ENCODE measurements at places on chromosomes 11 and 22. TPM values are rescaled to one million over a fixed set of nuclear protein-coding genes. Genes with fewer than 3 reads are reported as not detected.

SHISA8 gene
- 0.44 TPM for total RNA-seq

OR5A1 gene
- total RNA-seq, result not detected

CHADL gene
- 0.85 TPM for total RNA-seq

SLC22A25 gene
- not detected for total RNA-seq

TRAF6 gene
- 18.9 TPM for total RNA-seq

BATF2 gene
- total RNA-seq, result not detected

TRPC6 gene
- not detected for total RNA-seq

BCO2 gene
- total RNA-seq, result 2.3 TPM

MFRP gene
- total RNA-seq, result not detected

CCDC188 gene
- total RNA-seq, result not detected

RNF121 gene
- 26.1 TPM for total RNA-seq

LAYN gene
- total RNA-seq, result 1.2 TPM

CCDC116 gene
- total RNA-seq, result 0.34 TPM

NPAS4 gene
- not detected for total RNA-seq

MN1 gene
- total RNA-seq, result 0.22 TPM

LRRC10B gene
- total RNA-seq, result not detected

PIK3C2A gene
- 42.7 TPM for total RNA-seq

GRCh38 chr11:125286486-125286885 lies 121.9 kb downstream of the PKNOX2 start:
- DNase-seq, result no peak

DNA sequence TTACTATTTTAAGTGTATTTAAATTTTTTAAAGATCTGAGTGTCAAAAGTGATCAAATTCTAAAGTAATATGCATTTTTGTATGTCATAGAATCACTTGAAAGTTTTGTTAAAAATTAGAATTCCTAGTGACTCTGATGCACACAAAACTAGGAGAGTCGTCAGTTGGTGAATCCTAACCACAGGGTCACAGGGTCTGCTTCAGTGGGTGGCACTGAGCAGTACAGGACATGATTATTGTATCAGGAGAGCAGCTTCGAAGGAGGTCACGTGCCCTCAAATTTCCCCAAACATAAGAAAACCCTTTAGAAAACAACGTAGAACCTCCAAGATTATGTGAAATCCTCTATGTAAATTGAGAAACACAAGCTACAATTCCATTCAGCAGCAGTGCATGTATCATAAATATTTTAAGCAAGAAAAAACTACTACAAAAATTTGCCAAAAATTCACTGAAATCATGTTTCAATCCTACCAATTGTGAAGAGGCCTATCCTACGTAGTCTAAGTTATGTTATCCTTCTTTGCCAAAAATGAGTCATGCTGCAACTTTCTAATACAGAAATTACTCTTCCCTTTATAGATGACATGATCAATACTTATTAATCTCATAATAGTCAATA lies 323.6 kb downstream of the AASDHPPT start:
- DNase-seq, result no peak

DNA sequence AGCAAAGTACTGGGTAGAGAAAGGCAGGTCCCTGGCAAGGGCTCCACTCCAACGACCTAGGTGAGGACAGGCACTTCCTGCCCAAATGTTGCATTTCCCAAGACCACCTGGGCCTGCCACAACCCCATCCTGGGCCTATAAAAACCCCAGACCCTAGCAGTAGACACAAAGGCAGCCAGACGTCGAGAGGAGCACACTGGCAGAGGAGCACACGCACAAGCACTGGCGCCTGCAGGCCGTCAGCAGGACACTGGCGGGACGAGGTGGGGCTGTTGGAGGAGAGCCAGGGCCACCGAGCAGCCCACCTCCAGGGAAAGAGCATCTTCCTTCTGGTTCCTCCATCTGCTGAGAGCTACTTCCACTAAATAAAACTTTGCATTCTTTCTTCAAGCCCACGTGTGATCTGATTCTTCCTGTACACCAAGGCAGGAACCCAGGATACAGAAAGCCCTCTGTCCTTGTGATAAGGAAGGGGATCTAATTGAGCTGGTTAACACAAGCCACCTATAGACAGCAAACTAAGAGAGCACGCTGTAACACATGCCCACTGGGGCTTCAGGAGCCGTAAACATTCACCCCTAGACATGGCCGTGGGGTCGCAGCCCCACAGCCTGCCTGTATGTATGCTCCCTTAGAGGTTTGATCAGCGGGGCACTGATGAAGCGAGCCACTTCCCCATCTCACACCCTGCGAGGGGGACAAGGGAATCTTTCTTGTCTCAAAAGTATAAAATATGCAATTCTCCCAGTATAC lies 89.7 kb upstream of the MTMR2 start:
- peak; percentile 78 for DNase-seq

DNA sequence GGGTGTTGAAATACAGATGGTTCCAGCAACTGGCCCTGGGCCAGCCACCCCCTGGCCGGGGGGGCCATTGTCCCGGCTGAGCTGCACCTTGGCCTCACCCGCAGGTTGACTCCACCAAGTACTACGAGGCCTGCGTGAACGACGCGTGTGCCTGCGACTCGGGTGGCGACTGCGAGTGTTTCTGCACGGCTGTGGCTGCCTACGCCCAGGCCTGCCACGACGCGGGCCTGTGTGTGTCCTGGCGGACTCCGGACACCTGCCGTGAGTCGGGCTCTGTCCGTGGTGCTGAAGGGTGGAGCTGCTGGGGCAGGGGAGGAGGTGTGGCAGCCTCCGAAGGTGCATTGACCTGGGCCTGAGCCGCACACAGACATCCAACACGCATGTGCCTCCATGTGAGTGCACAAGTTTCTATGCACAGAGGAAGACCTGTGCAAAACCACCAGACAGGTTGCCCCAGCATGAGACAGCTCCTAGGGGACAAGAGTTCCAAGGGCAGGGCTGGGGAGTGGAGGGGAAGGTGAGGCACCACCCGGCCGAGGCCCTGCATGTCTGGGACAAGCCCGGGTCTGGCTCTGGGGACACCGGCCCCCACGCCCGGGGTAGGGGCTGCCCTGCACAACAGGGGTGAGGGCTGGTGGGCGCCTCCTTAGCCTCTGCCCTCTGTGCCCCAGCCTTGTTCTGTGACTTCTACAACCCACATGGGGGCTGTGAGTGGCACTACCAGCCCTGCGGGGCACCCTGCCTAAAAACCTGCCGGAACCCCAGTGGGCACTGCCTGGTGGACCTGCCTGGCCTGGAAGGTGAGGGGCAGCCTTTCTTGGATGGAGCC lies 16.1 kb downstream of the MUC5B start:
- DNase-seq, result no peak

GRCh38 chr22:37639070-37639760 lies at the start of gene SH3BP1:
SH3BP1 (plus strand) TSS chr22:37639669; CDS start chr22:37639788, 119 bp downstream.
- no peak for DNase-seq

- peak; percentile 8 for DNase-seq
Observed at GRCh38 chr11:126465573-126466188, 110.2 kb downstream of the ST3GAL4 start.

- no peak for DNase-seq
Observed at GRCh38 chr22:43550024-43550620, 138.3 kb downstream of the MPPED1 start.

DNA sequence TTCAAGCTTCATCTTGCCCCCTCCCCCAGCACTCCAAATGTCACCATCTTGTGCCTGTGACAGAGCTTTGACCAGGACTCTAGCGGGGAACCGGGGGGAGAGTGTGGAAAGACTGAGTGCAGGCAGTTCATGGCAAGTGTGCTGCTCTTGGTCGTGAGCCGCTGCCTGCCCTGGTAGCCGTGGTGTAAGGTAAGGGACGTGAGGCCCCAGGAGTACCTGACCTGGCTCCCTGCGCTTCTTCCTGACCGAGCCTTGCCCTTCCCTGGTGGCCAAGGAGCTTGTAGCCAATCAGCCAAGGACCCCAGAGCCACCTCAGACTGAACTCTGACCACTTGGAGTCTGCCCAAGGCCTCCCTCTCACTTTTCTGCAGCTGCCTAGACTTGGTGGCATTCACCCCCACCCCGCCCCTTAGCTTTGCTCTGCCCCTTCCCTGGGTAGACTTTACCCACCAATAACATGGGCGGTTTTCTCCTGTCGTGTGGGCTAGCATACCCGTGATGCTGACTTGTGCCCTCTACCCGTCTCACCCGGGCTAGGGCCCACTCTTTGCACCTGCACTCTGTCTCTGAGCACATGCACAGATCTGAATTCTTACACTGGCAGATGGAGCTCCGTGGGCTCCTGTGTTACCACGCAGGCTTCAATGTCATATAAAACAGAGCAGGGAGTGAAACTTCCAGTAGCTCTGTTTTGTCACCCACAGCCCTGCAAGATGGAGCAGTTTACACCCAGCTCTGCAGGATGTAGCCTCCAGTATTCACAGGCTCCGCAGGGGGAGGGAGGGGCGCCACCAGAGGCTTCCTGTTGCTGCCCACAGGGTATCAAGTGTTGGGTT lies 1.5 kb downstream of the DGKZ start:
- peak; percentile 71 for DNase-seq

- DNase-seq, result peak; percentile 69
Observed at GRCh38 chr22:40525250-40525884, 111.2 kb downstream of the MRTFA start.

GRCh38 chr11:33696411-33696810 lies 4.2 kb downstream of the C11orf91 start:
- peak; percentile 5 for DNase-seq

- DNase-seq, result no peak
Observed at GRCh38 chr11:62712276-62712812, 4.9 kb downstream of the GNG3 start.

DNA sequence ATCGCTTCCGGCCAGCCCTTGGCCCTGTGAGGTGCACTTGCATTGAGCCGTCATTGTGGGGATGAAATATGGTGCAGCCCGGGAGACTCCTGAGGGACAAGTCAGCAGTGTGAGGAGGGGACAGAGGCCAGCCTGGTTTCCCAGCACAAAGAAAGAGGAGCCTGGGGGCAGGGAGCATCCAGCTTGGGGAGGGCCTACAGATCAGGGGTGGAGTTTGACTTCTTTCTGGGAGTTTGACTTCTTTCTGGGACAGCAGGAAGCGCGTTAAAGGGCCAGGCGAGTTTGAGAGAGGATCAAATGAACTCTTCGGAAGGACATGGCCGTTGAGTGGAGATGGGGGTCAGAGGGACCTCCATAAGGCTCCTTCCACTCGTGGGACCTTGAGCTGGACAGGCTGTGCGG lies 91.9 kb downstream of the LRRC32 start:
- DNase-seq, result no peak

DNA sequence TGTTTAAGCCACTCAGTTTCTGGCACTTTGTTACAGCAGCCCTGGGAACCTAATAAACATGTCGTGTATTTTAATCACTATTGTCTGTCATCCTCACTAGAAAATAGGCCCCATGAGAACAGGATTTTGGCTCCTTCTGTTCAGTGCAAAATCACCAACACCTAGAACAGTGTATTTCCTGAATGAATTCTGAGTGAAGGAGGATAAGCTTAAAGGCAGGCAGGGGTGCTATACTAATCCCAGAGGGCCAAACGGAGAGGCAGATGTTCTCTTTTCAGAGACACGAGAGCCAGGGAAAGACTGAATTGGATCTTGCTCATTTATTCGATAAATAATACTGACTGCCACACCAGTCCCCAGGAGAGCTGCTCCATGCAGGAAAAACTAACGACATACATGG lies 10.4 kb downstream of the SMCO4 start:
- no peak for DNase-seq

- DNase-seq, result no peak
Observed at GRCh38 chr11:117720061-117720511, 76.9 kb downstream of the DSCAML1 start.

GRCh38 chr22:47201186-47201995 lies 438.9 kb downstream of the TBC1D22A start:
- no peak for DNase-seq

GRCh38 chr11:36228689-36229088 lies 60.5 kb downstream of the COMMD9 start:
- DNase-seq, result no peak

DNA sequence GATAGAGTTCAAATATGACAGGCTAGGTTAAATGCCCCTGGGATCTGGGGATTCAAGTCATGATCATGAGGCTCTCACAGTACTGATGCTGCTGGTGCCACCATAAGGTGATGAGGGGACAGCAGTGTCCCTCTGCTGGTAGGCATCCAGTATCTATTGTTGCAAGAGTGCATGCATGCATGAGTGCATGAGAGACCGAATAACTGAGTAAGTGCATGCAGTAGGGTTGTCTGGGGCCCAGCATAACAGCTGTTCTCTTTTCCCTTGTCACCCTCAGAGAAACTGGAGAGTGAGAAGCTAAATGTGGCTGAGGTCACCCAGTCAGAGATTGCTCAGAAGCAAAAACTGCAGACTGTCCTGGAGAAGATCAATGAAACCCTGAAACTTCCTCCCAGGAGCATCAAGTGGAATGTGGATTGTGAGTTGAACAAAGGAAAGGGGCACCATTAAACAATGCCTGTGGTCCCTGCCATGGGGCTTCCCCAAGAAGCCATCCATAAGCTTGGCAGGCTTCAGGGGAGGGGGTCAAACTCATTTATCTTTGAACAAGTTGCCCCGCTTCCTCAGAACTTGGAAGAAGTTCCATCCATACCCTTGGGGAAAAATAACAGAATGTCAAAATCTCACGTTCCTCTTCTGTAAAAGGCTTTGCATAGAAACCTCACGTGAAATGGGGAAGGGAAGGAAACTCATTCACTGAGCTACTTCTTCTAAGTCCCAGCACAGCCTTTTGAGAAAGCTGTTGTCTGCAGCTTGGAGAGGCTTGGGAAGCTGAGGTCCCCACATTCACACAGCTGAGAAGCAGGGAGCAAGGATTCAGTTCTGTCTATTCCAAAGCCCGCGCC lies 119.0 kb downstream of the PARVA start:
- no peak for DNase-seq

- no peak for DNase-seq
Observed at GRCh38 chr22:23922921-23923320, 28.7 kb downstream of the MIF start.

- no peak for DNase-seq
Observed at GRCh38 chr11:3161720-3162409, 3.2 kb downstream of the OSBPL5 start.

DNA sequence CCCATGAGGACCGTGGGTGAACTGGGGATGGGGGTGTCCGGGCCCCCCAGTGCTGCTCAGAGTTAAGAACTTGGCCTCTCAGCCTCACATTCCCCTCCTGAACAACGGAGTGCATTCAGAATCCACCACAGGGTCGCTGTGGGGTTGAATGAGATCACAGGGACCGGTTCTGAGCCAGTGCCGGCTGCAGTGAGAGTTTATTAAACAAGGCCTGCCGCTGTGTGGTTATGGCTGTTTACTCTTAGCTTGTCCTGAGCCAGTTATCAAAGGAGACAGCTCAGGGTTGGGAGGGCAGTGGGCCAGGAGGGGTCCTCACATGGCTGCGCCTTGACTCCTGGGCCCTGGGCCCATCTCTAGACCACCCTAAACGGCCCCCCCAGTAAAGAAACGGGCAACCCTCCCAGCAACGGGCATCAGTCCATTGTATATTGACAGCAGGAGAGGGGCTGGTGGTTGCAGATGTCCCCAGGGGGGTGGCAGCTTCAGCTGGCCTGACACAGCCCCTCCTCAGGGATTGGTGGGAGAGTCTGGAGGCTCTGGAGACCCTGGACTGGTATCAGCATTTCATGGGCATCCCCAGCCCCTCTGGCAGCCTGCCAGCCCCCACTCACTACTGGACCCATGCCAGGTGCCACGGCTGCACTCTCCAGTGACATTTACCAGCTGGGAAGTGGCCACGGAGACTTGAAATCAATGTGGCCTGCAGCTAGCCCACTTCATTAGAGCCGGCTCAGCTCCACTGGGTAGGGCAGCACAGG lies 15.1 kb upstream of the CABP7 start:
- DNase-seq, result no peak

- no peak for DNase-seq
Observed at GRCh38 chr22:46993633-46994032, 231.2 kb downstream of the TBC1D22A start.
